ENCODE measurements at places on chromosomes 4 and X.

- DNase-seq: no peak
Observed at GRCh38 chr4:145319751-145320150, 139.4 kb upstream of the OTUD4 start.

- no peak for DNase-seq
Observed at GRCh38 chr4:143403553-143403820, 66.8 kb downstream of the GAB1 start.

DNA sequence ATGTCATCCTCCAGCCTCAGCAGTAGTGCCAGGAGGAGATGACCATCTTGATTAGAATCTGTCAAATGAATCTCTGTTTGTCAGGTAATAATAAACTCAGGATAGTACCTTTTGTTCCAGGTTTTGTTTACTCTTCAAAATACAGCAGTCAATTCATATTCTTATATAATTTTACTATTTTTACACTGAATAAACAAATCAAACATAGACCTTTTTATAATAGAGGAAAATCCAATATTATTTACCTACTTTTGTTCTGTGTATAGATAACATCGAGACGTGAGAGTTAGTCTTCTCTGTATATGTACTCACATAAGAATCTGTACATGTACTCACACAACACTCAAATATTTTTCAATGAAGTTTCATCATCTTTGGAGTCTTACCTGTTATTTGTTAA lies 365.4 kb upstream of the EPHA5 start:
- DNase-seq: no peak

DNA sequence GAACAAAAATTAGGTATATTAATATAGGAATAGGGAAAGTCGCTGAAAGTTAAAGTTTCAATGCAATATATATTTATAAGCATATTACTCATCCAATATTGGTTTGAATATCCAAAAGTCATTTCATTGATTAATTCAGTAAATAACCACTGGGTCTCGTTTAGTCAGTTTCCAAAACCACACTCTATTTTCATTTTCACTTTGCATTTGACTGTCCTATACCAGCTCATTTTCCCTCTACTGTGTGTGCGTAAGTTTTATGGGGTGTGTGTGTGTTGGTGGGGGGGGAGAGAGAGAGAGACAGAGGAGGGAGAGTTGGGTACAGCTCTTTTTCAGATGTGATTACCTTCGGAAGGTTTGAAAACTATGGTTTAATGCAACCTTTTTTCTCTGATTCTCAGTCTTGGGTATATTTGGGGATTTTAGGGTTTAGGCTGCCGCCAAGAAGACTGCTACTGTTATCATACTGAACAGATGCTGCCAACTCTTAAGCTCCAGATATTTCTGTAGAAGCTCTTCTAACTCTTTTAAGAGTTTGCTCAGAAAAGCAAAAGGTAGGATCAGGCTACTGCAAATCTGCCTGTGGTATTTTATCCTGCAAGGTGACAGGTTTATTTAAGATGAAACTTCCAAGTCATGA lies 1427.4 kb downstream of the PCDH7 start:
- no peak for DNase-seq

DNA sequence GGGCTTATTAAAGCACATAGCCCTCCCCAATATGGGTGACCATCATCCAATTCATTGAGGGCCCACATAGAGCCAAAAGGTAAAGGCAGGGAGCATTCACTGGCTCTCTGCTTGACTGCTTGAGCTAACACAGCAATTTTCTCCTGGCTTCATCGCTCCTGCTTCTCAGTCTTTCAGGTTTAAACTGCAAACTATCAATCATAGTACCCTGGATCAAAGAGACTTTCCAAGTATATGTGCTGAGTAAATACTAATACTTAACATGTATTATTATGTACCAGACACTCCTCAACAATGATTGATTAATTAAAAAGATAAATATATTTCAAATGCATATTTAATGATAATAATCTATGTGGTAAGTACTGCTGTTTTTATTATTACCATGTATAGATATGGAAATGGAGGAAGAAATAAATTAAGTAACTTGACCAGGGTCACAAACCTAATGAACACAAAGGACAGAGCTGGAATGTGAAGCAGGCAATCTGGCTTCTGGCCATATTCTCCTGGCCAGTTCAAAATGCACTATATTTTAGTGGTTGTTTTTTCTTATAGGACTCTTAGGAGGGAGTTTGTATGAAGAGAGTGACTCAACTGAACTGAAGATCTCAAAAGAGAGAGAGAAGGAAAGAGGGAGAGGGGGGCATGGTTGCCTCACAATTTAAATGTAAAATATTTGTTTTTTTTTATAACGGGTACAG lies 1197.3 kb downstream of the TECRL start:
- DNase-seq: no peak

DNA sequence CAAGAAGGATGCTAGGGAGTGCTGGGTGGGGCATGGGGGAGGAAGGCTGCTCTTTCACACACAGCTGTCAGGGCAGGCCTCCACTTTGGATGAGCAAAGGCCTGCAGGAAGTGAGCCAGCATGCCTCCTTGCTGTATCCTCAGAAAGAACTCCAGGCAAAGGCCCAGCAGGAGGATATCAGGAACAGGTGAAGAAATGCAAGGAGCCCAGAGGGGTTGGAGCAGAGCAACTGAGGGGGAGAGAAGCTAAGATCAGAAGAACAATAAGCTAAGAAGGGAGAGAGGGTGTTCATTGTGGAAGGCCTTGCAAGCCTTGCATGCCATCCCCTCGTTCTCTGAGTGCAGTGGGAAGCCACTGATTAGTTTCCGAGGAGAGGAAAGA lies 115.1 kb downstream of the CAMK2D start:
- no peak for DNase-seq

DNA sequence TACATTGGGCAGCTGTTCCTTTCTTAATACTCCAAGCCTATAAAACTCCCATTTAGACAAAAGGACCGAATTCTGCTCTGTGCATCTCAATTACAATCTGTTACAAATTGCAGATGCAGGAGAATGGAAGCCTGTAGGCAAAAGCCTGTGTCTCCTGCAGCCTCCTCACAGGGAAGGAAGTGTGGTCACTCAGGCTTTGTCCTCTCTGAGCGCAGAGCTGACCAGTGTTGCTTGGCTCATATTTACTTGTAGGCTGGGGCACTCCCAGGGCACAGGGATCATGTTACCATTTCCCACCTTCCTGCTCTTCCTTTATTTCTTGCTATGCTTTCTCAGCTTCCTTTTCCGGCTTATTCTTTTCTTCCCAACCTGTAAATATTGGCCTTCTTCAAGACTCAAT lies 15.7 kb downstream of the SUPT20HL2 start:
- no peak for DNase-seq

- DNase-seq: no peak
Observed at GRCh38 chr4:31674313-31674947, 954.3 kb downstream of the PCDH7 start.

DNA sequence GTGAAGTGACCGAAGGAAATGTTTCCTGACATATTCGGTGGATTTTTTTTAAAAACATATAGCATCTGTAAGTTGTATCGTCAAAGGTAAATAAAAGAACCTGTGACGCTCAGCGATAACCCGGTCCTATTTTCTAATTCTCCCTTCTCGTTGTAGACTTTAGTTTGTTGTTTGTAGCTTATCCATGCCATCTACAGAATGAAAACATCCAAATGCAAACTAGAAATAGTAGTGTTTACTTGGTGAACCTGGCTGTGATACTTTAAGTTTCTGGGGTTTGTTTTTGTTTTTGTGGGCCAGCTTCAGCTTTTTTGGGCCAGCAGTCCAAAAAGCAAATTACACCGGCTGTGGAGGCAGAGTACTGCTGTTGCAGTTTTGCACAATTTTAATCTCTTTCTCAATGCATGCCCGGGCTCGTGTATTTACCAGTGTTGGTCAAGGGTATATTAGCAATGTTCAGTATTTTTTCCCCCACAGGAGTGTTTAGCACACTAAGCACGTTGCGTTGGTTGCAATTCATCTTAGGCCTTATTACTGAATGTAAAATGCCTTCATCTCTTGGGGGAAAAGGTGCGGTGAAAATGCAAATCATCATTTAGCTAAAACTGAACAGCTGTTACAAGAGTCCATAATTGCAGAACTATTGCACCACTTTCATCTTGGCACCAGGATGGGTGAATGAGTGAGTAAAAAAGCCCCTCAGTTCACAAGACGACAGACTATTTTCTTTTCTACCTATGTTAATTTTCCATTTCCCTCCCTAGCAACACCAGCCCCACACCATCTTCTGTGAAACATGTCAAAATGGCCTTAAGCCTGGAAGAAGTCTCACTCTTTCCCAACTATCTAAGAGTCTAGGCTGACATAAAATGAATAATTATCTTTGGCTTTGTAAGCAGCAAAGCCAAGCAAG lies 1.7 kb upstream of the CNOT6L start:
- DNase-seq: no peak

DNA sequence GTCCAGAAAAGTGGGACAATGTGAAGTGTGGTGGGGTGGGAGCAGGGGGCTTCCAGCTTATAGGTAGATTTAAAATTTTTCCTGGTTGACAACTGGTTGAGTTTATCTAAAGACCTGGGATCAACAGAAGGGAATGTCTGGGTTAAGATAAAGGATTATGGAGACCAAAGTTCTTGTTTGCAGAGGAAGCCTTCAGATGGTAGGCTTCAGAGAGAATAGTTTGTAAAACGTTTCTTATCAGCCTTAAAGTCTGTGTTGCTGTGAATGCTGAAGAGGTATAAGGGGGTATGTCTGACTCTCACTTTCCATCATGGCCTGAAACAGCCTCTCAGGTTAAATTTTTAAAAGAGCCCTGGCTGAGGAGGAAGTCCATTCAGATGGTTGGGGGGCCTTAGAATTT lies 20.5 kb downstream of the MGST2 start:
- no peak for DNase-seq

GRCh38 chr4:16129336-16129735 lies 45.5 kb upstream of the PROM1 start:
- DNase-seq: no peak

- DNase-seq: no peak
Observed at GRCh38 chrX:15914486-15914885, 59.9 kb upstream of the AP1S2 start.

DNA sequence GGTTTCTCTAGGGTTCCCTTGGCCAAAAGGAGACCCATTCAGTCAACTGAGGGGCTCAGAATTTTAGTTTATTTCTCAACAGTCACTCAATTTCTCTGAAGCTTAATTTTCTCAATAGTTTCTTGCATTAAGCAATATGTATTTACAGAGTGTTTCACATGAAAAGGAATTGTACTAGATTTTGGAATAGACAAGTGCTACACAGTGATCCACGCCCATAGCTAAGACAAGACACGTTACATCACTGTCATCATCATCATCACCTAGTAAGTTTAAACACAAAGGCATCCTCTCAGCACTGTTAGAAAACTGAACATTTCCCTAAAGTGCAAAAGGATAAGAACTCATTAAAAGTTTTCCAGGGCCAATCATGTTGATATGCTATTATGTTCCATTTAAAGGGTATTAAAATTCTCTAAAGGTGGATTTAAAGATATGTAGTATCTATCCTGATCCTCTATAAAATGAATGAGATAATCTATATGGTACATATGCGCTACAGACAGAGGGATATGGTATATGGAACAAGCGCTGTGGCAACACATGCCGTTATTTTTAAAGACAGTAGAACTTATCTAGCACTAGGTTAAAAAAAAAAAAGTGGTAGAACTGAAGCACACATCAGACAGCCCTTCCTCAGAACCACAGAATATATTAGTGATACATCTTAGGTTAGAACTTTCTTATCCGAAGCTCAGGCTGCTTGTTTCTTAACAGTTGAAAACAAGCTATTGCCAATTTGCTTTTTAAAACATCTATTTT lies 12.1 kb downstream of the PPA2 start:
- DNase-seq: no peak

- DNase-seq: no peak
Observed at GRCh38 chr4:36037127-36037526, 207.2 kb downstream of the ARAP2 start.

GRCh38 chrX:118510111-118510510 lies 14.5 kb downstream of the DOCK11 start:
- no peak for DNase-seq

DNA sequence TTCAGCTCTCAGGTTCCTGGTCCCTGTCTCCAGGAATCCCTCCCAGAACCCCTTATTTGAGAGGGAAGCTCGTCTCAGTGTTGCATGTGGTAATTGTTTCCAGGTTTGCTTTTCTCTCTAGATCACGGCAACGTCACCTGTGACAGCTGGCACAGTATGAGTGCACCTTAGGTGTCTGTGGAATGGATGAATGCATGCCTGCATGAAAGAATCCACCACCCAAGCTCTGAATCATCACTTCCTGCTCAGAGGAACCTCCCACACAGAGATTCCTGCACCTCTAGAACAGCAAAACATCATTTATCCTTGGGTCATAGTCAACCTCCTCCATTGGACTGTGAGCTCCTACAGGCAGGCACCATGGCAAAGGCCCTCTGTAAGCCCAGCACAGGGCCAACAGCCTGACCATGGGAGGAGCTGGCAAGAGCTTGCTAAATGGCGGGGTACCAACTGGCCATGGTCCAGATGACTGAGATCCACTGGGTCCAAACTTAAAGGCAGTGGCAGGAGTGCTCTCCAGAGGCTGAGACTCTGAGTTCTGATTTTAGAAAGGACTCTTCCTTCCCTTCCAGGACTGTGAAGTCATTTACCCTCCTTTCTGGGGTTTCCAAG lies 116.2 kb downstream of the SLC2A9 start:
- DNase-seq: no peak

DNA sequence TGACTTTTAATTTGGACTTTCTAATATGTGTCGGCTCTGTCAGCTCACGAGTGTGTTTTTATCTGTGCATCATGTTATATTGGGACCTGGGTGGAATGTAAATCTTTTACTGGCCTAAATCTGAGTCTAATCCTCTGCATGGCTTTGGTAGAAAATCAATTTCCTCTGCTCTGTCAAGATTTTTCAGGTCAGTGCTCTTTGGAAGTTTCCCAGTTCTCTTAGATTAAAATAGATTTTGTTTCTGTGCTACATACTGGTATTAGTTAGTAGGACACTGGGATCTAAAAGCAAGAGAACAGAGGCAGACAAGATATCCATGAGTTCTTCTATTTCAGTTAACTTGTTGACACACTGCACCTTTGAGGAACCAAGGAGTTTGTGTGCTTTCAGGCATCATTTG lies 39.7 kb downstream of the REPS2 start:
- DNase-seq: no peak

- no peak for DNase-seq
Observed at GRCh38 chr4:81631958-81632441, 160.3 kb upstream of the RASGEF1B start.

- DNase-seq: no peak
Observed at GRCh38 chrX:40298069-40298468, 200.3 kb upstream of the BCOR start.
